ENCODE measurements at places on chromosomes 2 and 18. TPM values are rescaled to one million over a fixed set of nuclear protein-coding genes. Genes with fewer than 3 reads are reported as not detected.

CNGA3 gene
- not detected for total RNA-seq

GRCh38 chr2:138503087-138503442 lies 1.5 kb downstream of the SPOPL start:
- DNase-seq = no peak
- peaks cover 11% of the 10 kb centered on the region for H3K4me1 ChIP-seq

- no peaks in the 10 kb centered on the region for H3K36me3 ChIP-seq
- no peak overlapping the region for H3K27ac ChIP-seq
- H3K27me3 ChIP-seq = no peaks in the 10 kb centered on the region
- H3K4me1 ChIP-seq = no peaks in the 10 kb centered on the region
- DNase-seq = no peak
Observed at GRCh38 chr2:22110244-22110651, 986.5 kb downstream of the TDRD15 start.

TCF7L1 gene
- not detected for total RNA-seq

DNA sequence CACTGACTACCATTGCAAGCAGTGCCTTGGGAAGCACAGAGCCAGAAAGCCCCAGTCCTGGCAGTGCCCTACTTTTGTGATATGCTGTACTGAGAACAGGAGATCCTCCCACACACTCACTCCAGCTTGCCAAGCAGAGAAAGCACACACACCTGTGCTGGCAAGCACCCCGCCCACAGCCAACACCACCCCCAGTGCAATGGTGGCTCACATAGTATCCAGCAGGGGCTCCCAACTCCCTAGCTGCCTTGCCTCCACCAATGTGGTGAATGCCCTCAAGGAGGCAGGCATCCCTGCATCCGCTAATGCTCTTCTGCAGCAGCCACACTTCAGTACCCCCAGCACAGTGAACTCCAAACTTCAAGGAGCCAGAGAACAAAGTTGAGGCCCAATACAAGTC lies 1655.8 kb downstream of the SUCLG1 start:
- no peaks in the 10 kb centered on the region for H3K4me1 ChIP-seq
- DNase-seq = no peak
- H3K27ac ChIP-seq = no peak overlapping the region
- H3K4me3 ChIP-seq = no peak overlapping the region
- H3K27me3 ChIP-seq = no peaks in the 10 kb centered on the region

DNA sequence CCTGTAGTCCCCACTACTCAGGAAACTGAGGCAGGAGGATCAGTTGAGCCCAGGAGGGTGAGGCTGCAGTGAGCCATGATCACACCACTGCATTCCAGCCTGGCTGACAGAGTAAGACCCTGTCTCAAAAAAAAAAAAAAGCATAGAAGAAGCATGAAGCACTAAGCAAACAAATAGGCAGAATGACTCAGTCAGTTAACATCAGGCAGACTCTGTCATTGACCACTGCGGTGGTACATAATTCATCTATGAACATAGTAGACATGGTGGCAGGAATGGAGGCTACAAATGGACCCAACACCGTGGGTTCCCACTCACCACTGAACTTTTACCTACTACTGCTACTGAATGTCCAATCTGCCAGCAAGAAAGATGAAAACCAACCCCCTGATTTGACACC lies 7.6 kb upstream of the ASXL2 start:
- DNase-seq = no peak
- no peaks in the 10 kb centered on the region for H3K27me3 ChIP-seq
- H3K4me3 ChIP-seq = no peak overlapping the region
- H3K4me1 ChIP-seq = no peaks in the 10 kb centered on the region
- H3K27ac ChIP-seq = no peak overlapping the region

ASXL3 gene
- not detected for total RNA-seq

DNA sequence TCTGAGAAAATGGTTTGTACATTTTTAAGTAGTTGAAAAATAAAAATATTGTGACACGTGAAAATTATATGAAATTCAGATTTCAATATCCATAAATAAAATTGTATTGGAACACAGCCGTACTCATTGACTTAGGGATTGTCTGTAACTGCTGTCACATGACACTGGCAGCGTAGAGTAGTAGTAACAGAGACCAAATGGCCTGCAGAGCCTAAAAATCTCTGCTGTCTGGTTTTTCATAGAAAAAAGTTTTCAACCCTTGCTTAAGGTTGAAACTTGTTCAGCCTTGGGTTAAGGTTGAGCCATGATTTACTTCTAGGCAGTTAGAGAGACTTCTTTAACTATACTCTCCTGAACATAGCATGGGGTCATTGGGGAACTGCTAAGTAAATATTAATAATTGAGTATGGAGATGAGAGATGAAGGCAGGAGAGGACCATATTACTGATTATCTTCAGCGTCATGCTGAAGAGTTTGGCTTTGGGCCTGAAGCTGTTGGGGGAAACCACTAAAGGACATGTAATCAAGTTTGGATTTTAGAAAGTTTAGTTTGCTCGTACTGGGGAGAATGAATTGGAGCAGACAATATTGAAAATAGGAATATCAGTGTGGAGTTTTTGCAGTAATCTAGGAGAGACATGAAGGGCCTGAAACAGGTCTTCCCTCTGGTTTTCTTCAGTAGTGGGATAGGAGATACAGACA lies 16.2 kb downstream of the EML4 start:
- H3K36me3 ChIP-seq = no peaks in the 10 kb centered on the region
- no peaks in the 10 kb centered on the region for H3K27me3 ChIP-seq
- DNase-seq = no peak
- peaks cover 42% of the 10 kb centered on the region for H3K4me1 ChIP-seq
- no peak overlapping the region for H3K4me3 ChIP-seq

DNA sequence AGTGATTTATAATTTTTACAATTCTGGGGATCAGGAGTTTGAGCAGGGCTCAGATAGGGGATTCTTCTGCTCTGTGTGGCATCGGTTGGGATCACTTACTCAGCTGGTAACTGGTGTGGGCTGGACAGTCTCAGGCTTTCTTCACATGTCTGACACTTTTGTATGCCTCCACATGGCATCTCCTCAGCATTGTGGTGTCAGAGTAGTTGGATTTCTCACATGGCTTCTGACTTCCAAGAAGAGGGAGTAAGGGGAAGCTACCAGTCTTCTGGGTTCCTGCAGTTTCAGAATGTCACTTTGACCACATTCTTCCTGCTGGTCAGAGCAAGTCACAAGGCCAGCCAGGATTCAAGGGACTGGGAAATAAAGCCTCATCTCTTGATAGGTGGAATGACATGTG lies 55.6 kb downstream of the NCOA1 start:
- DNase-seq = no peak
- no peak overlapping the region for H3K4me3 ChIP-seq
- no peaks in the 10 kb centered on the region for H3K36me3 ChIP-seq
- H3K27me3 ChIP-seq = no peaks in the 10 kb centered on the region
- H3K4me1 ChIP-seq = peaks cover 6% of the 10 kb centered on the region

DNA sequence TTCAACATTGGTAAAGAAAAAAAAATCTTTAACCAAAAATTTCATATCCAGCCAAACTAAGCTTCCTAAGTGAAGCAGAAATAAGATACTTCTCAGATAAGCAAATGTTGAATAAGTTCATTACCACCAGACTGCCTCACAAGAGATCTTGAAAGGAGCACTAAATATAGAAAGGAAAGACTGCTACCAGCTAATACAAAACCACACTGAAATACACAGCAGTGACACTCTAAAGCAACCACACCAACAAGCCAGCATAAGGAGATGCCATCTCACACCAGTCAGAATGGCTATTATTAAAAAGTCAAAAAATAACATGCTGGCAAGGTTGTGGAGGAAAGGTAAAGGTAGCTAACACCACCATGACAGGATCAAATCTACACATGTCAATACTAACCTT lies 74.0 kb upstream of the LHCGR start:
- H3K4me1 ChIP-seq = no peaks in the 10 kb centered on the region
- no peak overlapping the region for H3K27ac ChIP-seq
- DNase-seq = no peak
- H3K27me3 ChIP-seq = no peaks in the 10 kb centered on the region

PLGLB2 gene
- total RNA-seq = 6.5 TPM

DNA sequence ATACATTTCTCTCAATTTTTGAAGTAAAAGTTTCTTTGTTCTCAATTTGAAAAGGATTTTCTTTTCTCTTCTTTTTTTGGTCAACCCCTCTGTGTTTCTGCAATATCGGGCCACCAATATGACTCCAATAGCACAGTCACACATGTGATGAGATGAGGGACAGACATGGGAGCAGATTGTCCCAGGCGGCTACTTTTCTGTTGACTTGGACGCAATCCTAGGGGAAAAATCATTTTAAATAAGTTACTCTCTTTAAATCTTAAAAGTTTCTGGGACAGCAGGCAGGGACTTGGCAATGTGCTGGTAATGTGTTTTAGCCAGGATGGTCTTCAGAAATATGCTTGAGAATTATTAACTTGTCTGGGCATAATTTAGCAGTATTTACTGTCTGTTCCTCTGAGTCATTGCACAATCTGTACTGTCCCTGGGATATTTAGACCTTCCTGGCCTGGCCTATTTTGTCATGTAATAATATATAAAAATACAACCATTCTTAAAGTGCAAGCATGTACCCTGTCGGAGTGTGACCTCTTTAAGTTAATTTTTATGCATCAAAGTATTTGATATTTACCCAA lies 388.5 kb upstream of the FANCL start:
- H3K27ac ChIP-seq = no peak overlapping the region
- no peaks in the 10 kb centered on the region for H3K4me1 ChIP-seq
- H3K27me3 ChIP-seq = no peaks in the 10 kb centered on the region
- H3K4me3 ChIP-seq = no peak overlapping the region
- DNase-seq = no peak

DNA sequence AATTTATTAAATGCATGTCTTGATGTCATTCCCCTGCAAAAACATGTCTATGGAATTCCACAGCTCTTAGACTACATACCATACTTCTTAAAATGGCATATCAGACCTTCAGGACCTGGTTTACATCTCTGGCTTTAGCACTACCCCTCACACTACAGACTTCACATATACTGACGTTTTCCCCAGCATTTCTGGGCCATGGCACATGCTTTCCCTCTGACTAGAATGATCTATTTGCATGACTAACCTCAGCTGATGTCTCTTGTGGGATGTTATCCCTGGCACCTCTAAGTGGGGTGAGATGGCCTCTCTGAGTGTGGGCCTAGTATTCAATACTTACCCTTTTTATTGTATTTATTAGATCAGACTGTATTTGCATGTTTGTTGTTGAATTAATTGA lies 381.6 kb downstream of the ERBB4 start:
- no peak overlapping the region for H3K27ac ChIP-seq
- no peaks in the 10 kb centered on the region for H3K4me1 ChIP-seq
- H3K36me3 ChIP-seq = no peaks in the 10 kb centered on the region
- no peak overlapping the region for H3K4me3 ChIP-seq
- no peaks in the 10 kb centered on the region for H3K27me3 ChIP-seq
- no peak for DNase-seq

DNA sequence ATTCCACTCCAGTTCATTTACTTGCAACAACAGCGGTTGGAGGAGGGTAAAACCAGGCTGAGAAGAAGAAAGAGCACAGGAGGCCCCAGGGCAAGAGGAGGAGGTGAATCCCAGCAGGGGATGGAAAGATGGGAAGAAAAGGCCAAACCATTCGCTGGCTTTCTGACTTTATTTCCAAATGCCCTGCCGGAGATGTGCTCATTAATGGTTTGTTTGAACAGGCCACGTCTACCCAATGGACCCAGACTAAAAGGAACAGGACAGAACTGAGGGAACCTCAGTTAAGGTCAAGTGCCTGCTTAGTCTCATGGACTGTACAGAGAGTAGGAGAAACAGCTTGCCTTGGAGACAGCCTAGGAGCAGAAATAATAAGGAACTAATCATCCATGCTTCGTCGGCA lies 121.6 kb upstream of the NDUFV2 start:
- H3K4me3 ChIP-seq = no peak overlapping the region
- H3K4me1 ChIP-seq = no peaks in the 10 kb centered on the region
- DNase-seq = no peak
- H3K36me3 ChIP-seq = no peaks in the 10 kb centered on the region
- H3K27me3 ChIP-seq = no peaks in the 10 kb centered on the region
- no peak overlapping the region for H3K27ac ChIP-seq

GRCh38 chr2:25307949-25308557 lies 33.7 kb downstream of the DNMT3A start:
- H3K4me1 ChIP-seq = peaks cover 47% of the 10 kb centered on the region
- peak overlapping the region; percentile 15 for H3K27ac ChIP-seq

TTC31 gene
- total RNA-seq = 50.4 TPM

GRCh38 chr2:148042219-148042618 lies 21.3 kb downstream of the MBD5 start:
- no peaks in the 10 kb centered on the region for H3K27me3 ChIP-seq
- no peak overlapping the region for H3K4me3 ChIP-seq
- peaks cover 4% of the 10 kb centered on the region for H3K4me1 ChIP-seq
- H3K27ac ChIP-seq = no peak overlapping the region
- DNase-seq = no peak
